ENCODE measurements at places on chromosomes 2 and 18.

DNA sequence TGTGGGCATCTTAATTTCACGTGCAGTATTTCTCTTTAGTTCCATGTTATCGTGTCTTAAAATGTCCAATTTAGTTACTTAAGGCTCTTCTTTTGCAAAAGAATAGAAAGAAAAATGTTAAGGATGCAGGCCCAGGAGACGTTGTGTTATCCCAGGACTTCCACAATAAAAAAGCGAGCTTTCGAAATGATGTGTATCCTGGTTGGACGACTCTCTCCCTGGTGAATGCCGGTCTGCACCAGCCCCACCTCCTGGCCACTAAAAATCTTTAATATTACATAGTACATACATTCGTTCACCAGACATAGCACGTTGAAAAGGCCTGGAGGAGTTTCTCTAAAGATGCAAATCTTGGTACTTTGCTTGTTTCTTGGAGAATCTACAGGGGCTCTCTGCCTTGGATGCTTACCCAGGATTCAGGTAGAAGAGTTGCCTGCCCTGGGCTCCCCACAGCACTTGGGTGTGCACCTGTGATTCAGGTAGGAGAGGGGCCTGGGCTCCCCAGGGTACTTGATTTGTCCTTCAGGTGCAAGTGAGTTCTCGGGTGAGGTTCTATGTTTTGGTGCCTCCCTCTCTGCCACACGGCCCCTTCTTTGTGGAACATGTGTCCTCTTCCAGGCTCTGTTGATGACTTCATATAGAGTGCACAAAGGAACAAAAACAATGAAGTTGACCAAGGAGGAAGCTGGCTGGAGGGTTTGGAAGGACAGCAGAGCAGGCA is 26.6 kb downstream of the TWIST2 start:
- DNase-seq: no peak

GRCh38 chr18:59006461-59007067 is 133.1 kb upstream of the SEC11C start:
- peak; percentile 61 for DNase-seq

GRCh38 chr2:49070716-49071115 is 83.6 kb downstream of the FSHR start:
- no peak for DNase-seq

- DNase-seq: peak; percentile 73
Observed at GRCh38 chr18:11175266-11175979, 26.1 kb upstream of the PIEZO2 start.

- DNase-seq: peak; percentile 68
Observed at GRCh38 chr2:11305958-11306357, 38.5 kb downstream of the ROCK2 start.

GRCh38 chr2:168601741-168602140 is 145.7 kb downstream of the CERS6 start:
- DNase-seq: no peak

DNA sequence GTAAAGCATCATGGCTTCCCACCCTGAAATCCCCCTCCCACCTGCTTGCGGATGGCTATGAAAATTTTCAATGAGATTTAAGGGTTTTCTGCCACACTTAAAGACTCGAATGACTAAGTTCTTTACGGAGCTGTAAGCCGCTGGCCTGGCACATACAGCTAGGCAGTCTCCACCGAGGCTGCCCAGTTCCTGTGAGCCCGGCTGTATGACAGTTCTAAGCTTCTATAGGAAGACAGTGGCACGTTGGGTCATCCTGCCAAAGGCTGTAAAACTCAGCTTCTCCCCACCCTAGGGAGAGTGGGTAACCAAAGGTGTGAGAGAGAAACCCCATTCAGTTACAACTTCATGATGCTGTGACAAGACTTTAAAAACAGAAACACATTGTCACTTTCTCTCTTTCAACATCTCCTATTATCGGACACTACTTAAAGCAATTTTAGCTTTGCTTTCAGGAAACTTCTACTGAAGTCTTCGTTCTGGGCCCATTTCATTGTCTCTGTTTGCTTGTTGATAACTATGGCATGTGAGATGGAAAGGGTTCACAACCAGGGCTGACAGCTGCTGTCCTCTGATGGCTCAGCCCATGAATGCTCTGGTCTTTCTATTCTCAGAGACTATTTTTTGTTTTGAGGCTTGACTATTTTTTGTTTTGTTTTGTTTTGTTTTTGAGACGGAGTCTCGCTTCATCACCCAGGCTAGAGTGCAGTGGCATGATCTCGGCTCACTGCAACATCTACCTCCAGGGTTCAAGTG is 7.1 kb downstream of the CASP8 start:
- no peak for DNase-seq

GRCh38 chr2:218883491-218884490 is 3.1 kb downstream of the WNT10A start:
- peak; percentile 77 for DNase-seq

DNA sequence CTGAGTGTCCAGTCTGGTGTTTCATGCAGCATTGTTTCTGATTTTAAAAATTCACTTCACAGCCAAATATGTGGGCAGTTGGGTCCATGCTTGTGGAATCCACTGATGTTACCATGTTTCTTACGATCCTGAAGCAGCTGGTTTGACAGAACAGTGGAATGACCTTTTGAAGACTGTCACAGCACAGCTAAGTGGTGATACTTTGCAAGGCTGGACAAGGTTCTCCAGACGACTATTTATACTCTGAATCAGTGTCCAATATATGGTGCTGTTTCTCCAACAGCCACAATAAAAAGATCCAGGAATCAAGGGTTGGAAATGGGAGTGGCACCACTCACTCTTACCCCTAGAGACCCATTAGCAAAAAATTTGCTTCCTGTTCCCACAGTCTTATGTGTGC is 577.4 kb upstream of the RAB6C start:
- DNase-seq: no peak

GRCh38 chr2:145957929-145958328 is 1438.0 kb upstream of the ZEB2 start:
- DNase-seq: peak; percentile 4

DNA sequence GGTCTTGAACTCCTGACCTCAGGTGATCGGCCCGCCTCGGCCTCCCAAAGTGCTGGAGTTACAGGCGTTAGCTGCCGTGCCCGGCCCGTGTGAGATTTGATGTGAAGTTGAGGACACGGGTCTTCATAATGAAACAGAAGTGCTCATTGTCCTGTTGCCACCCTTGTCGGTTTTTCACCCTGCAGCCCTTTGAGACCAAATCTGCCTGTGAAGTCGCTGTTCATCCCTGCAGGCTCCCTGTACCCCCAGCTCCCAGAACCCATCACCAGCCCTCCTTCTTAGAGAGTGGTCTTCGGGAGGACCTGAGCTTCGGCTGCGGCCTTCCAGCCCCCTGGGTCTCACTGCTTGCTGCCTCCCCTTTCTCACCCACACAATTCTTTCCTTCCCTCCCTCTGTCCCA is 325.2 kb downstream of the GBX2 start:
- no peak for DNase-seq

- DNase-seq: no peak
Observed at GRCh38 chr2:64738026-64738425, 84.3 kb upstream of the SERTAD2 start.

GRCh38 chr18:24063121-24063731 is 48.7 kb downstream of the TTC39C start:
- DNase-seq: peak; percentile 40

GRCh38 chr2:64881037-64881492 is 108.1 kb upstream of the SLC1A4 start:
- no peak for DNase-seq

DNA sequence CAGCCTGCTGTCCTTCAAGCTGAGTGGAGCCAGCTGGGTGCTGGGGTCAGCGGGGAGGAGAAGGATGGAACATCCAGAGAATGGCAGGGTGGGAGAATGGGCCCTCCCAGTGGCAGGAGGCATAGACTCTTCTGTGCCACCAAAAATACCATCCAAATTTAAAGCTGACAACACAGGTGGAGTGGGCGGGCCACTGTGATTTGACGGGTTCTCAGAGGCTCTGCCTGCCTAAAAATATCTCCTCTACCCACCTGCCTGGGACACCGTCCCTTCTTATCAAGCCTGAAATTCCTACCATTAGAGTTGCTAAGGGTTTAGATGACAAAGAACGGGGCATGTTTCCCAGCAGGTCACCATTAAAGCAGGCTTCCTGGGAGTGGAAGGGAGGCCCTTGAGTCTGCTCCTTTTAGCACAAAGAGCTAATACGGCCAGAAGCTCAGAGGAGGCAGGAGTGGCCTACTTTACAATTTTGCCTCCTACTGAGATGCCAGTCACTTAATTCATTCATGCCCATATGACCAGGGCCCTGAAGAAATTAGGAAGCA is 19.8 kb upstream of the MARCHF4 start:
- no peak for DNase-seq
